ENCODE measurements at places on chromosomes 7 and 10. TPM values are rescaled to one million over a fixed set of nuclear protein-coding genes. Genes with fewer than 3 reads are reported as not detected.

- DNase-seq = no peak
- H3K27ac ChIP-seq = no peak overlapping the region
- H3K4me1 ChIP-seq = no peaks in the 10 kb centered on the region
- H3K27me3 ChIP-seq = no peaks in the 10 kb centered on the region
- H3K36me3 ChIP-seq = no peaks in the 10 kb centered on the region
- H3K4me3 ChIP-seq = no peak overlapping the region
Observed at GRCh38 chr10:43703286-43703685, 54.6 kb upstream of the ZNF32 start.

DNA sequence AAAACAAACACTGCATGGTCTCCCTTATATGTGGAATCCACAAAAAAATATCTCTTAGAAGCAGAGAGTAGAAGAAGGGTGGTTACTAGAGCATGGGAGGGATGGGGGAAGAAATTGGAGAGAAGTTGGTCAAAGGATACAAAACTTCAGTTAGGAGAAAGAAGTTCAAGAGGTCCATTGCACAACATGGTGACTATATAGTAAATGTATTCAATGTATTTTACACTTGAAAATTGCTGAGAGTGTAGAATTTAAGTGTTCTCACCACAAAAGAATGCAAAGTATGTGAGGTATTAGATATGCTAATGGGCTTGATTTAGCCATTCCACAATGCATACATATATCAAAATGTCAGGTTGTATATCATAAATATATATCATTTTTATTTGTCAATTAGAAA, 232.0 kb upstream of the CELF2 start:
- no peak overlapping the region for H3K27ac ChIP-seq
- no peak for DNase-seq
- no peak overlapping the region for H3K4me3 ChIP-seq
- no peaks in the 10 kb centered on the region for H3K27me3 ChIP-seq
- no peaks in the 10 kb centered on the region for H3K36me3 ChIP-seq
- H3K4me1 ChIP-seq = no peaks in the 10 kb centered on the region

DNA sequence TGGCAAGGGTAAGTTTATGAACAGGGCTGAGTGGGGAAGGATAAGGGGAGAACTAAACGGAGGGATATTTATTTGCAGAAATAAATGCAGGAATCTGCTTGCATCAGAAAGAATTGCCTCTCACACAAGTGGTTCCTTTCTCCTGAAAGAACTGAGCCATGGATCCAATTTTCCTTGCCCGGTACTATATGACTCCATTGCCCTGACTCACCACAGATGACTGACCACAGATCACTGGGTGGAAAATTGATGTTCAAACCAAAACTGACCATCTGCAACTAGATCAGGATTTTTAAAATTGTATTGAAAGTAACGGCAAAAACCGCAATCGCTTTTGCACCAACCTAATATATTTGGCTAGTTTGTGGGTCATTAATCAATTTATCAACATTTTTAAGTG, 6.2 kb upstream of the MACC1 start:
- H3K36me3 ChIP-seq = no peaks in the 10 kb centered on the region
- H3K4me1 ChIP-seq = no peaks in the 10 kb centered on the region
- no peaks in the 10 kb centered on the region for H3K27me3 ChIP-seq
- no peak overlapping the region for H3K27ac ChIP-seq
- DNase-seq = no peak

DNA sequence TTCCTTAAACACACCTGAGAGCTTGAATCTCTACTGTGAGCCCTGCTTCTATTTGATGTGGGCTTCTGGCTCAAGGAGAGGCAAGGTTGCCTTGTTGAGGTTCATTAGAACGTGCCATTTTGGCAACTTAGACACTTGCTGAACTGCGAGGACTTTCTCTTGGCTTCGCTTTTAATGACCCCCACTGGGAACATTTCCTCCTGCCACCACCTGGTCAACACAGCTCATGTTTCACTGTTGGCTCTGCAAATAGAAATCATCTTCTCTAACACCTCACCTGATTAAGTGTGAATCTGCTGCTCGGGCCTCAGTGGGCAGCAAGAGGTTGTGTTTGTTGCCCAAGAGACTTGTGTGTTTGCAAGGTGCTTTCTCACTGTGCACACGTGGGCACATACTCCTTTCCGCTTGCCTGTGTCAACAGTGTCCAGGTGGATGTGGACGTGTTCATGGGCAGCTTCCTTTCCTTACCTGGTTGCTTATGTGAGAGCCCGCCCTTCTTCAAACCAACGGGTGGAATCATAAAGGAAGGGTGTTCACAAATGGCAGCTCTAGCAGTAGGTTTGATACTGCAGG, 147.0 kb downstream of the NRP1 start:
- H3K27me3 ChIP-seq = no peaks in the 10 kb centered on the region
- no peak for DNase-seq
- H3K4me1 ChIP-seq = no peaks in the 10 kb centered on the region
- H3K36me3 ChIP-seq = peaks cover 5% of the 10 kb centered on the region

DNA sequence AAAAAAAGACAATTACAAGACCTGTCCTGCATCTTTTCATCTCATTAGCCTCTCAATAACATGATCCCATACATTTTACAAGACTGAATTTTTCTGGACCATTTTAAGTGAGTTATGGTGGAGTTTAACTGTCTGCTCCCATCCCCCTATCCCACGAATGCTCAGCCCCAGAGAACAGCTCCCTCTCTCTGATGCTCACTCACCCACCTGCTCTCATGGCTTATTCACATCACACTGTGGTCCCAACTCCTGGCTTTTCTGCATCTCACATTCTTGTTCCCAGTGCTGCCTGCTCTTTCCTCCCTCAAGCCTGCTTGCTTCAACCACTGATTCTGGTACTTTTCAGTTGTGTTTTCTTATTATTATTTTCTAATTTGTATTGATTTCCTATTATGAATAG, 20.4 kb upstream of the CCSER2 start:
- H3K4me3 ChIP-seq = no peak overlapping the region
- no peak for DNase-seq
- H3K36me3 ChIP-seq = no peaks in the 10 kb centered on the region
- H3K27me3 ChIP-seq = no peaks in the 10 kb centered on the region
- H3K4me1 ChIP-seq = no peaks in the 10 kb centered on the region
- H3K27ac ChIP-seq = no peak overlapping the region

DNA sequence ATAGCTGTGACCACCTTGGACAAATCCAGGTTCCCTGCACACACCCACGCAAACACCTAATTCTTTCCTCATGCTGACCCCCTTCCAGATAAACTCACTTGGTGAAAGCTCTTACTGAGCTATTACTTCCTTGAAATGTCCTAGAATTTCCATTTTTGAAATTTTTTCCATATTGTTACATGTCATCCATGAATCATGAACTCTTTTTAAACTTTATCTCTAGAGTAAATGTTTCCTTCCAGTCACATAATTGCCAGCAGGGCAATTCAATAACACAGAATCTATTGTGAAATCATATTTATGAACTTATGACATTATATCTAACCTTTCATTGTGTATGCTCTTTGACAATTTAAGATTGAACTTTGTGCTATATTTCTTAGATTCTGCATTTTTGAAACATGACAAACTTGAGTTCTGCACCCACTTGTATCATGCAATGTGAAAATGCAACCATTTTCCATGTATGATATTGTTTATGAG, 26.8 kb upstream of the FGL2 start:
- no peaks in the 10 kb centered on the region for H3K4me1 ChIP-seq
- no peaks in the 10 kb centered on the region for H3K27me3 ChIP-seq
- DNase-seq = no peak
- no peaks in the 10 kb centered on the region for H3K36me3 ChIP-seq

DNA sequence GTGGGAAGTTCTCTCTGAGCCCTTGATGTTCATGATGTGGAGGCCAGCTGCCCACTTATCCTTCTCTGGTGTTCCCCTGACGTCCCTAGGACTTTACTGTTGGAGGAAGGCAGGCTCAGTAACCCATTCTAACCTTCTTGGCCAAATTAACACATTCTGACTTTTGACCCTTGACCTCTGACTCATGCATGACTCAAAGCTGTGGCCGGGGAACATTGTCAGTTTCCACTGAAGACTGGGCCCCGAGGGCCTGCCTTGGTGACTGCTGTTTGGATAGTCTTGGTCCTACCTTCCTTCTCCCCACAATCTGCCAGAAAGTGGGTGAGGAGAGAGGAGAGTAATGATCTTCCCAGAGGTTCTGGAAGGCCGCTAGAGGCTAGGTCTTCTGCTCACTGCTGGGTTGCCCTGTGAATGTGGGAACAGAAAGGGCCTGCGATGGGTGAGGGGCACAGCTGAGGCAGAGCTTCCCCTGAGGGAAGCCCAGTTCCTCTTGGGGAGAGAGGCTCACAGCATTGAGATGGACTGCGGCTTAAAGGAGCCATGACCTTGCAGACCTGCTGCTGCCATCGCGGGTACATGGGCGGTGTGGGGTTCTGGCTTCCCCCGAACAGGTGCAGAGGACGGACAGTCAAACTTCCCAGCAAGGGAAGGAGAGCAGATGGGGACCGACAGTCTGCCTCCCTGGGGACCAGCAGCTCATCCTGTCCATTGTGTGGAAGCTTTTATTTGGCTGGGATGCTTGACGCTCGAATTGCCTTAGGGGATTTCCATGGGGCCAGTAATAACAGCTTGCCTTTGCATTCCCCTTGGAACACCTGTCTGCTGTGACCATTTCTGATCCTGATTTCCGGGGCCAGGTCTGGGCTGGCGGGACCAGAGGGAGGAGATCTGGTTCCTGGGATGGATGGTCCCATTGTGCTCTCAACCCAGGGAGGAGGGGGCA, 43.8 kb downstream of the ADAMTS14 start:
- H3K27me3 ChIP-seq = no peaks in the 10 kb centered on the region
- DNase-seq = no peak
- no peaks in the 10 kb centered on the region for H3K36me3 ChIP-seq

DNA sequence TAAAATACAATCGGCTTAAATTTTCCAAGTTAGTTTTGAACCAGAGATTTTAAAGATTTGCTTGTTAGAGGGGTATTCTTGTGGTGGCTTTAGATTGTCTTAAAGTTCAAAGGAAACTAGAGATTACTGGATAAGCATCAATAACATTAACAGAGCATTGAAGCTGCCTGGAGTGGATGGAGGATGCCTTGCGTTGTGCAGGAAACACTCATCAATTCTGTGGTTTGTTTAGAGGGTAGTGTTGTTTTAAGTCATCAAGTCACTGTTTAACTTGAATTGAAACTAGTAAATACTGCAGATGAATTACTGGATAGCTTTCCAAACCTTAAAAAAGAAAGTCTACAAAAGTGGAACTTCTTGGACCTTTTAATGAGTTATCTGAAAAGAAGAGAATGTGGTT, 218.6 kb downstream of the CELF2 start:
- H3K27ac ChIP-seq = no peak overlapping the region
- H3K36me3 ChIP-seq = peaks cover 4% of the 10 kb centered on the region
- H3K4me3 ChIP-seq = no peak overlapping the region

DNA sequence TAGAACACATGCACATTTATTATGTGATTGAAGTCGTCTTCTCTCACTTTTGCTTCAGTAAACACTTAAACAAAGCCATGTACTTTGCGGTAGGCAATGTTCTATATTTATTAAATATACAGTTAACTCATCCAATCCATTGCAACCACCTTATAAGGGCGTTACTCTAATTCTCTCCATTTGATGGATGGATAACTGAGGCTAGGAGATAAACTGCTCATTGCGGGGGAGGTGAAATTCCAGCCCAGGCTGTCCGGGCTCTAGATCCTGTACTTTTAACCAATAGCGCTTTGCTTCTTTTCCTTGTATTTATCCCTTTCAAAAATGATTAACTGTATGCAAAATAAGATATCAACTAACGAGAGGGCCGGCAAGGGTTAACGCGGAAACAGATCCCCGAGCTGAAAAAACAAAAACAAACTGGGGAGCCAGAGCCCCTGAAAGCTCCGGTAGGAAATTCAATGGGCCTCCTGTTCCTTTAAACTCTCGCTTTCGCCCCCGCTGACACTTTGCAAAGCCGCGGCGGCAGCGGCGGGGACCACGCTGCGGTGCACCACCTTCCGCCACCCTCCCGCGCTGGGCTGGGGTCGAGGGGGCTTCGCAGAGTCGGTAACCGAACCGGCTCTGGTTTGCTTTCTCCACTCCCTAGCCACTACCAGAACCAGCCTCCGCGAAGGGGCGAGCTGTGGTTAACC, 1.0 kb upstream of the PLXDC2 start:
- H3K27me3 ChIP-seq = no peaks in the 10 kb centered on the region
- H3K36me3 ChIP-seq = no peaks in the 10 kb centered on the region
- peak overlapping the region; percentile 79 for H3K4me3 ChIP-seq
- DNase-seq = peak; percentile 83
- no peaks in the 10 kb centered on the region for H3K4me1 ChIP-seq

GRCh38 chr10:50993771-50994251, 80.5 kb upstream of the PRKG1 start:
- peaks cover 1% of the 10 kb centered on the region for H3K4me1 ChIP-seq
- H3K27ac ChIP-seq = peak overlapping the region; percentile 98
- DNase-seq = peak; percentile 72
- H3K4me3 ChIP-seq = peak overlapping the region; percentile 94
- H3K27me3 ChIP-seq = no peaks in the 10 kb centered on the region

The GNG11 gene
- total RNA-seq = 9.8 TPM

The HYAL4 gene
- not detected for total RNA-seq

DNA sequence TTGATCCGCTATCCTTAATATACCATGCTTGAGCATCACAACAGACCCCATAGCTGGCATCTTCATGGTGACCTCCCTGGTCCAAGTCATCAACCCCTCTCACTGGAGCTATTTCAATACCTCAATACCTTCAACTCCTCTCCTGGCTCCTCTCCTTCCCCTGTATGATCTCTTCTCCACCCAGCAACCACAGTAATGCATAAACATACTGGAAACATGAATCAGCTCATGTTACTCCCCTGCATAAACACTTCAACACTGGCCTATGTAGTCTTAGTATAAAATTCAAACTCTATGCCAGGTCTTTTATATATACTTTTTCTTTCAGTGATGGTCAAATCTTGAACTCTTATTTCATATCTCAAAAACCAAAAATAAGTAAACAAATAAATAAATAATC, 31.8 kb upstream of the TMEM273 start:
- H3K4me3 ChIP-seq = no peak overlapping the region
- DNase-seq = no peak
- no peak overlapping the region for H3K27ac ChIP-seq
- H3K27me3 ChIP-seq = peaks cover 2% of the 10 kb centered on the region
- H3K36me3 ChIP-seq = no peaks in the 10 kb centered on the region

The WDFY4 gene
- 7.3 TPM for total RNA-seq

The TMEM140 gene
- total RNA-seq = 12.0 TPM

- H3K4me3 ChIP-seq = no peak overlapping the region
- H3K36me3 ChIP-seq = no peaks in the 10 kb centered on the region
- DNase-seq = no peak
- H3K27me3 ChIP-seq = no peaks in the 10 kb centered on the region
Observed at GRCh38 chr7:157973971-157974677, 613.5 kb downstream of the PTPRN2 start.

DNA sequence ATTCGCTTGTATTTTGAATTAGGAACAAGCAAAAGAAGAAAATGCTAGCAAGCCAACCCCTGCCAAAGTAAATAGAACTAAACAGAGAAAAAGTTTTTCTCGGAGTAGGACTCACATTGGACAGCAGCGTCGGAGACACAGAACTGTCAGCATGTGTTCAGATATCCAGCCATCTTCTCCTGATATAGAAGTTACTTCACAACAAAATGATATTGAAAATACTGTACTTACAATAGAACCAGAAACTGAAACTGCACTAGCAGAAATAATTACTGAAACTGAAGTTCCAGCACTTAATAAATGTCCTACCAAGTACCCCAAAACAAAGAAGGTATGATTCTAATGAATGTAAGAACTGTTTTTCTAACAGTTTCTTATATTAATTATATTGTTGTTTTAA, 87.9 kb downstream of the KMT2E start:
- H3K4me1 ChIP-seq = no peaks in the 10 kb centered on the region
- no peaks in the 10 kb centered on the region for H3K36me3 ChIP-seq
- H3K4me3 ChIP-seq = no peak overlapping the region

All from aorta (tissue), 5 donors.